ENCODE measurements at places on chromosomes 1 and 21.

GRCh38 chr1:76073481-76073880 is 1.1 kb upstream of the ST6GALNAC3 start:
- no peak for DNase-seq

GRCh38 chr1:93672069-93672468 is 9.6 kb downstream of the BCAR3 start:
- peak; percentile 36 for DNase-seq

DNA sequence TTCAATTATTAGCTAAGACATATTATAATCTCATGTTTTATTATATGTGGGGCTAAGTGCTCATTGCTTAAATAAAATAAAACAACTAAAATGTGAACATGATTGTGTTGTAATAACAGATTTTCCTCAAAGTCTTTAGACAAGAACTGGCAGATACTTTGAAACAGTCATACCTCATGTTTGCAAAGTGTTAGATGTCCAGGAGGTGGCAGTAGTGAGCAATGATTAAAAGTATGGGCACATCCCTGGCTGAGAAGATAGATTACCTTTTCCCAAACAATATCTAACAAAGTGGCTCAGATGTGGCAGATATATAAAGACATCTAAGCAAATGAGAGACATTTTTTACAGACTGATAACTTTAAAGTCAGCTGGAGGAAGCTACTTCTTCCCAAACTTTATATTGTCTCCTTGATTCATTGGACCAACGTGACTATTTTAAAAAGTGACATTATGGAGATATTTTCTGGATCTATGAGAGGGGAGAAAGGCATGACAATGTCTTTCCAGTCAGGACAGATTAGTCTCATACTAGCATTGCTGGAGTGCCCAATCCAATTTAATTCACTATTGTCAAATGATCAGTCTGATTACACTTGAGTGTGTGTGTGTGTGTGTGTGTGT is 269.8 kb downstream of the S1PR1 start:
- DNase-seq: no peak

DNA sequence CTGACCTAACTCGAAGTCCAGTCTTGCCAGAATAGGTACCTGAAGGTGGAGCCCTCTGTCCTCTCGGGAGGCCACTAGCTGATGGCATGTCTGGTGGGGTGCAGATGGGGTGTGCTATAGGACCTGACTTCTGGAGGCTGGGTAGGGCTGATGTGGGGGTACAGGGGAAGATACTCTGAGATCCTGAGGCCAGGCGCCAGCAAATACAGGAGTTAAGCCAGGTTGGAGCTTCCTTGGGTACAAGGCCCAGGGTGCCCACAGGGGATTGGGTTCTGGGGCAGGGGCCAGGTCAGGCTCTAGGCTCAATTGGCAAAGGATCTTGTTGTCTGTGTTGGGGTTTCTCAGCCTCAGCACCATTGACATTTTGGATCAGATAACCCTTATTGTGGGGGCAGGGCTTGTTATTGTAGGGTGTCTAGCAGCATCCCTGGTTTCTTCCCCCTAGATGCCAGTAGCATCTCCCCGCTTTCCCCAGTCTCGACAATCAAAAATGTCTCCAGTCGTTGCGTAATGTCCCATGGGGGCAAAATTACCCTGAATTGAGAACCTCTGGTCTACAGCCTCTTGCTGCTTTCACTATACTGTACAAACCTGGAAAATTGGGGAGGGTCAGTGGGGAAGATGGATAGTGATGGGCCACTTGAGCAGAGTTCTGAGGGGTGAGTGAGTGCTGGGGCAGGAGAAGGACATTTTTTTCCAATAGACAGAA is 9.2 kb downstream of the PTPRF start:
- DNase-seq: no peak

DNA sequence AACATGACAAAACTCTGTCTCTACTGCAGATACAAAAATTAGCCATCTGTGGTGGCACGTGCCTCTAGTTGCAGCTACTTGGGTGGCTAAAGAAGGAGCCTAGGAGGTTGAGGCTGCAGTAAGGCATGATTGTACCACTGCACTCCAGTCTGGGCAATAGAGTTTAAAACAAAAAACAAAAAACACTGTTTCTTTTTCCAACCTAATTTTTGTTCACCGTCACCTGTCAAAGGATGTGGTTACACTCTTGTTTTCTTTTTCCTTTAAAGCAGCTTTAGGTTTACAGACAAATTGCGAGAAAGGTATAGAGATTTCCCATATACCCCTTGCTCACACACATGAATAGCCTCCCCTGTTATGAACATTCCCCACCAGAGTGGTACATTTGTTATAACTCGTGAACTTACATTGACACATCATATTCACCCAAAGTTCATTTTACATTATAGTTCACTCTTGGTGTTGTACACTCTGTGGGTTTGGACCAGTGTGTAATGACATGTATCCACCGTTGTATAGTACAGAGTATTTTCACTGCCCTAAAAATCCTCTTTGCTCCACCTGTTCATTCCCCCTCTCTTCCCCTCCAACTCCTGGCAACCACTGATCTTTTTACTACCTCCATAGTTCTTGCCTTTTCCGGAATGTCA is 26.2 kb downstream of the SMG7 start:
- DNase-seq: no peak

DNA sequence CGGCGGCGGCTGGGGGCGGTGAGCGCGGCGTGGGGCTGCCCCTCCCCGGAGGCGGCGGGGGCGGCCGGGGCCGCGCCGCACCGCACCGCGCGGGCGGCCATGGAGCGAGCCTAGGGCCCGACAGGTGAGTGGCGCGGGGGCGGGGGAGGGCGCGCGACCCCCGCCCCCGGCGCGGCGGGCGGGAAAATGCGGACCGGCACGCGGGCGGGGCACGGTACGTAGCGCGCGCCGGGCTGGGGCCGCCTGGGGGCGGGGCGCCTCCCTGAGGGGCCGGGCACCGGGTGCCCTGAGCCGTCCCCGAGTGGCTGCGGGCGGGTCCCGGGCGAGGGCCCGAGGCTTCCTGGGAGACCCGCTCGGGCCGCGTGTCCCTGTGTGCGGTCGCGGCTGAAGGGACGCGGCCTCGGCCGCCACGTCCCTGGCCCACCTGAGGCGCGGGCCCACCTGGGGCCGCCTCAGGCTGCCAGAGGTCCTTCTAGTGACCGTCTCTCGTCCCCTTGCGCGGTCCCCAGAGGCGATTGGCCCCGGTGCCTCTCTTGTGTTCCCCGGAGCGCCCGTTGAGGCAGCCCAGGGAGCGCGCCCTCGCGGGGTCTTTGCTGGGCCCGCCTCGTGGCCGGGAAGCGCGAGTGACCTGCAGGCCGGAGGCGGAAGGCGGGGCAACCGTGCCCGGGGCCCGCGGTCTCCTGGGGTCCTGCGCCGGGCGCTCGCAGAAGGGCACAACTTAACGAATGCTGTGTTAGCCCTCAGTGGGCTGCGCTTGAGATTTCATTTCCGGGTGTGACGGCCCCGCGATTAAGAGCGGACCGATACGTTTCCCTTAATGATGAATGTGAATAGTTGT is 500 bp downstream of the FAM20B start:
- DNase-seq: peak; percentile 80

DNA sequence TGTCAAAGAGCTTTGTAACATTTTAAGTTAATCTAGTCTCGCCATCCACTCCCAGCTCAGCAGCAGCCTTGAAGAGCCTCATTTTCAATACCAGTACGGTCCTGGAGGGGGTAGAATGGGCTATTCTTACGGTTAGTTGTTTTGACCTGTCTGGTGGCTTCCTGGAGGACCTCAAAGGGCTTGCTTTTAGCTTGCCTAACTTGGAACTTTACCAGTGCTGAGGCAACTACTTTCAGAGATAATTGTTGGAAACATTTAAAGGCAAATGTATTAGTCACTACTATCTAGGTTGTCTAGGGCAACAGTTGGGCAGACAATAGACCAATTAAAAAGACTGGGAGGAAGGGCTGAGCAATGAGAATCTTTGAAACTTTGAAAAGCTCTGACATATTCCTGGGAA is 56.0 kb downstream of the TTLL7 start:
- no peak for DNase-seq

Data from CD4-positive, alpha-beta T cell treated with Interleukin-15 for 1 hour (primary cell).